ENCODE measurements at places on chromosomes 6 and 20. TPM values are rescaled to one million over a fixed set of nuclear protein-coding genes. Genes with fewer than 3 reads are reported as not detected.

Gene FAM209B
- 0.80 TPM for total RNA-seq

- DNase-seq, result no peak
Observed at GRCh38 chr6:159977255-159977903, 8.5 kb downstream of the IGF2R start.

GRCh38 chr6:71430018-71430417, 141.4 kb downstream of the OGFRL1 start:
- DNase-seq, result no peak

- DNase-seq, result no peak
Observed at GRCh38 chr6:7232351-7232750, 80.6 kb downstream of the SSR1 start.

Gene NXT1
- 28.4 TPM for total RNA-seq

Gene C4B
- total RNA-seq, result 5.0 TPM

Gene CTAGE9
- total RNA-seq, result not detected

Gene SLC26A8
- not detected for total RNA-seq

Gene TOMM6
- 130 TPM for total RNA-seq

Measured in activated CD4-positive, alpha-beta memory T cell treated with anti-CD3 and anti-CD28 coated beads, Interleukin-2, amount 10 ng/mL, durations not matched to agents 7 days and 5 days (primary cell).